Right ventricle myocardium superior (tissue), 1 donor: ENCODE measurements at places on chromosomes 6 and 20. TPM values are rescaled to one million over a fixed set of nuclear protein-coding genes. Genes with fewer than 3 reads are reported as not detected.

GRCh38 chr6:14312587-14312986 is 195.0 kb downstream of the CD83 start:
- no peak for DNase-seq

GRCh38 chr20:51275826-51276225 is 252.9 kb upstream of the KCNG1 start:
- no peak for DNase-seq

GRCh38 chr6:105831311-105832097 is 254.6 kb upstream of the PRDM1 start:
- DNase-seq: no peak

DNA sequence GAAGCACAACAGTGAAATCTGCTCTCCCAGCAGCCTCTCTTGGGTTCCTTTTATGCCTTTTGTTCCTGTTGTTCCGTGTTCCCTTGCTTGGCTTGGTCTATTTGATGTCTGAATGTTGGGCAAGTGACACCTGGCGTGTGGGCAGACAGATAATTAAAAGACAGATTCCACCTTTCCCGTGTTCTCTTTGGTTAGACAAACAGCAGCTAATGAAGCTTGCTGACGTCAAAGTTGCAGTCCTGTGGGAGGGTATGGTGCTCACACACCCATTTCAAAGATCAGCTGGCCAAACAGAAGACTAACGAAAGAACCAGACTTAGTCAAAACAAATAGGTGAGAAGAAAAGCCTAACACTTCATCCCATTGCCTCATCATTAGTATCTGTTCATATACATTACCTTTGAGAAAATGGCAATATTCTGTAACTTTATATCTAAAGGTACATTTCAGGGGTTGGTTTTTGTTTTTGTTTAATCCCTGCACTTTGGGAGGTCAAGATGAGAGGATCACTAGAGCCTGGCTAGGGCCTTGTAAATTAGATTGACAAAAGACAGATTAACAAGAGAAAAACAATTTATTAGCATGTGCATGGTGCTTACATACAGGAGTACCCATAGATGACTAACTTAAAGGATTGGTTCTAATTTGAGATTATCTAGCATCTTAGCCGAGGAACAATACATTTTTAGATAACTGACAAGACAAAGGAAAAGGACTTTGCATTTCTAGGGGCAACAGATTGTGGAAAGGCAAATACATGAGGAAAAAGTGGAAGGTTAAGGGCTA is 48.9 kb upstream of the TNFRSF21 start:
- DNase-seq: no peak

- DNase-seq: no peak
Observed at GRCh38 chr6:75167851-75168250, 38.0 kb downstream of the COL12A1 start.

DNA sequence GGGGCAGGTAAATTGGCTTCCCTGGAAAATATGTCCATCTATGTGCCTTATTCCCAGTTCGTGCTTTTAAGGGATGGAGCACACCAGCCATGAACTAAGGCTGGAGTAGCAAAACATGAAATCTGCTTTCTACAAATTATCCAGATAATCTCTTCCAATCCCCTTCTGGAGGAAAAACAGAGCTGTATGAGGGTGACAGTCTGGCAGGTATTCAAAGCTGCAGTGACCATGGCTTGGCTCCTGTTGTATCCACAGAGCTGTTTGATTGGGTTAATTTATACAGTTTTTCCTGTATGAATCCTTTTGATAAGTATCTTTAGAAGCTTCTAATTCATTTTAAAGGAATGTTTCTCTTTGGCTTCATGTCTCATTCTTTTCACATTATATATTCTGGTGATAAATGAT is 144.4 kb downstream of the AIG1 start:
- DNase-seq: no peak

GRCh38 chr20:61053487-61053886 is 198.6 kb upstream of the CDH4 start:
- no peak for DNase-seq

- no peak for DNase-seq
Observed at GRCh38 chr6:143063631-143064030, 2.9 kb downstream of the AIG1 start.

- DNase-seq: no peak
Observed at GRCh38 chr6:90288404-90288803, 8.2 kb downstream of the BACH2 start.

DNA sequence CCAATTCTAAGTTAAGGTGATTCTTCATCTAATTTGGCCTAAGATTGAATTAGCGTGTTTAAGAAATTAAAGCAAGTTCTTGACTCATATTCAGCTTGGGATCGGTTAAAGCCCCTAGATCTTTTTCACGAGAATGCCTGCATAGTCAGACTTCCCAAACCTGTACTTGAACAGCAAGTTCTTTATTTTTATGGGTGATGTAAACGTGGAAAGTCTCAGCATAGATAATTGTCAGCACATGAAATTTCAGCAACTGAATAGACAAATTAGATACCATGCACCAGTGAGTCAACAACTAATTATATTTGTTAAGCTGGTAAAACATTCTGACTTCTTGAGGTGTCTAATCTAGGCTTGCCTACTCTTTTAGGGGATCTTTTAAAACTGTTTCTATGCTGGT is 183.1 kb upstream of the TNFAIP3 start:
- no peak for DNase-seq

DNA sequence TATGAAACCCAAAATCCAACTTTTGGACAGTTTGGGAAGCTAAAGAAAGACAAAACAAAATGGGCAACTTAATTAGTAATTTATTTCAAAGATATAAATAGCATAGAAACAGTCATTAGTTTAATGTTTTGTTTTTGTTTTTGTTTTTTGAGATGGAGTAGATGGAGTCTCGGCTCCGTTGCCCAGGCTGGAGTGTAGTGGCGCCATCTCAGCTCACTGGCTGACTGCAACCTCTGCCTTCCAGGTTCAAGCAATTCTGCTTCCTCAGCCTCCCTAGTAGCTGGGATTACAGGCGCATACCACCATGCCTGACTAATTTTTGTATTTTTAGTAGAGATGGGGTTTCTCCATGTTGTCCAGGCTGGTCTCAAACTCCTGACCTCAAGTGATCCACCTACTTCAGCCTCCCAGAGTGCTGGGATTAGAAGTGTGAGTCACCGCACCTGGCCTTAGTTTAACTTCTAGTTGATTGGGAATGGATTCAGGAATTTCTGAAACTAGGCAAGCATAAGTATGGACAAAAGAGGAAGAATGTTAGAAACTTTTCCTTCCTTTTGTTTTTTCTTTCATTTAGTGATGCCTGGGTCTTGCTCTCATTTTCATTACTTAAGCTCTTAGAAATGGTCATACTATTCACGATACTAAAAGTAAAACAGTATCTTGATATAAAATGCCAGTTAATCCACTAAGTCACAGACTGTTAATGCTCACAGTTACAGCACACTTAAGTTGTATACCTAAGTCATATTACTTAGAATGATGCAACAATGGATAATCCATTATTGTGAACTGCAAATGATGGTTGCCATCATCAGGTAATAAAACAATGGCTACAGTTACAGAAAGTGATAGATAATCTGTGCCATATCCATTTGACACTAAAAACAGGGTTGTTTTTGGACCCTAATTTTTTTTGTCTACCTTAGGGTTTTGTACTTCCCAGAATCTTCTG is 8.2 kb downstream of the SENP6 start:
- DNase-seq: no peak

- DNase-seq: no peak
Observed at GRCh38 chr20:38818113-38819065, 12.9 kb downstream of the PPP1R16B start.

DNA sequence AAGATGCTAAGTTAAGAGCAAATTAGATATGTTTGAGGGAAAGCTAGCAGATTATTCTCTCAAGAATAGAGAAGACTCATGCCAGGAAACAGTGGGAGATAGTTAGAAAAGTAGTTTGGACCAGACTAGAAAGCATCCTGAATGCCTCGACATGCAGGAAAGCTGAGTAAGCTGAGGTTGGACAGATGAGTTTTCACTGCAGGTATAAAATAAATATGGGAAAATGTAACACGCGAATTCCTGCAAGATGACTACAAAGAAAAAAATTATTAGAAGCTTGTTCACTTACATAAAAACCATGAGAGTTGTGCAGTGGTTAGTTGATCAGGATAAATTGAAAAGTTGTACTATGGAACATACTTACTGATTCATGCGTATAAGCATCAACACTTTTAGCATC is 484.2 kb upstream of the MANEA start:
- no peak for DNase-seq

GRCh38 chr20:4795394-4795793 is 73.7 kb downstream of the PRND start:
- no peak for DNase-seq

- DNase-seq: no peak
Observed at GRCh38 chr6:26045928-26046368, 41.3 kb upstream of the HFE start.

CDSN gene
- not detected for total RNA-seq

RBPJL gene
- not detected for total RNA-seq

SLC22A3 gene
- 1.2 TPM for total RNA-seq
